Amygdala (tissue), 56 donors: ENCODE measurements at places on chromosomes 12 and 14.

GRCh38 chr12:50101663-50102062 lies 2.1 kb upstream of the GPD1 start:
- no peak for DNase-seq

DNA sequence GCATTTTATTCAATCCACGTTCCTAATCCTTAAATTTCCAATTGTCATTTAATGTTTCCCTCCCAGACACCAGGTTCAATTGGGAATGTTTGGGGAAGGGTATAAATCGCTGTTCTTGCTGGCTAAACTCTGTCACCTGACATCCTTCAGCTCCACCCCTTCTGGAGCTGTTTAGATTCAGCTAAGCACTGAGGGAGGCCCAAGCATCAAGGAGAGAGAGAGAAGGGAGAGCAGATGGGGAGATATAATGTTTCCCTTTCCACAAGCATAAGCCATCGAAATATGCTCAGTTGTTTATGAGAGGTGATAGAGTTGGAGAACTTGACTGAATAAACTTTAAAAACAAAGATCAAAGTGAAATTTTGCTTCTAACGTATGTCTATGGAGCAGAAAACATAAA lies 1.8 kb downstream of the ABCC9 start:
- no peak for DNase-seq

DNA sequence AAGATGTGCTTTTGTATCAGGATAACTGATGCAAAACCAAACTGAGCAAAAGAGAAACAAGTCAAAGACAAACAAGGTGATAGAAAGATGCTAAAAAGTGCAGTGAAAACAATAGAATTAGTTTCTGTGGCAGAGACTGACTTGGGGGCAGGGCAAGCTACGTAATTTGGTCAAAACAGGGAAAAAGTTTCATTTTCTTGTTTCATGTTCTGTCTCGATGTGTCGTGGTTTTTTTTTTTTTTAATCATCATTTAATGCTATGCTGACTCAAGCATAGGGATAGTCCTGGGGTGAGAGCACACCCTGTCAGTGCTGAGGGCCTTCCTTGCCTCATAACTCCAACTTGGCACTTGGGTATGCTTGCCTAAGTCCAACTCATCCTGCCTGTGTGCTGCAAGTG lies 144.1 kb upstream of the PTPRQ start:
- DNase-seq = no peak

DNA sequence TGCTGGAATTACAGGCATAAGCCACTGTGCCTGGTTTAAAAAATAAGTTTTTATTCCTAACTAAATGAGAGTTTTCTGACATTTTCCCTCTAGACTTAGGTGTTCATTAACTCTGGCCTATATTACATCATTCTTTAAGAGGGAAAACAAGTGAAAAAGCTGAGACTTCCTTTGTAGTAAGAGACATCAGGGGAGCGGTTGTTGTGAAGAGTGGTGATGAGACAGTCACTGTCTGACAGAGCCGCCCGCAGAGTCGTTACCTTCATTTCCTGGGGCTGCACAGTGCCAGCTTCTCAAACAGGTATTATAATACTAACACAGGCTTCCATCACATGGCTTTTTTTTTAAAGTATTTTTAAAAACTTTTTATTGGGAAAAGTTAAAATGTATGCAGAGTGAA lies 19.7 kb upstream of the TDRD9 start:
- DNase-seq = no peak

- DNase-seq = no peak
These were observed 197.1 kb downstream of the RGS6 start for GRCh38 chr14:72129291-72129690.

DNA sequence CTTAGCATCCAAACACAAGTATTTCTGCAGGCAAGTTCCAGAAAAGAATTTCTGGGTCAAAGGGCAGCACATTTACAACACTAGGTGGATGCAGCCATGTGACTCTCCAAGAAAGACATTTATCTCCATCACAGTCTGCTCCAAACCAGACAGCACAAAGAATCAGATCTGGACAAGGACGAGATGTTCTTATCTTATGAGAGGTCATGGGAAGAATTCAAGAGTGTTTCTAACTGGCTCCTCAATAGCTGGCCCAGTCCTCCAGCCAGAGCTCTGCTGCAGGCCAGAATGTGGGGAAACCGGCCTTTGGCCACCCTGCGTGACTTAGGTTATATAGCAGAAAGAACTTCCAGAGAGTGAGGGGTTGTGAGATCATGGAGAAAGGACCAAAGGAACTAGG lies 17.4 kb downstream of the TMEM119 start:
- DNase-seq = no peak

DNA sequence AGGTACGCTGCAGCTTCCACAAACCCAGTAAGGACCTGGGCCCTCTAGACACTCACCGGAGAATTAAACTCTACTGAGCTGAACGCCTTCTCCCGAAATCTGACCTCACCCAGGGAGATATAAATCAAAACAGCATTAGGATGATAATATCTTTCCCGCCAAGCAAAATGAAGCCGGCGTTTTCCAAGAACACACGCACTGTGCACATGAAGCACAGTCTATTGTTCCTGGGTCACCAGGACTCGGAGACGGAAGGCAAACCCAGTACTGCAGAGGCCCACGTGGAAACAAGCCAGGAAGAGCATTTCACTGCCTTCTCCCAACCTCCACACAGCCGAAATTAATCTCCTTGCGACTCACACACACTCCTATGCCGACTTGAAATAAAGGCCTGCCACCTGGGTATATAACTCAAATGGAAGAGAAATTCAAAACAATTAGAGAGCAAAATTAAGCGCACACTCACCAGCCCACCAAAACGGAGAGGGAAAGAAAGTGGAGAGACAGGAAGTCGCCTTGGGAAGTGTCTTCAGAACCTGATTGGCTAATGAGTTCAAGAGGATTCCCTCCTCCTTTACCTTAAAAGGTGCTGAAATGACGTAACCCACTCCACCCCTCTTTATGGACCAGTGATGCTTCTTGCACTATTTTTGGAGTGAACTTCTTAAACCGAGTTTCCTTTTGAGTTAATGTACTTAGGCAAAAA lies at the start of gene CCNB1IP1:
Gene CCNB1IP1 (minus strand): TSS at position 492 of the 706 bp plus-strand sequence. CDS start 16,756 bp downstream, outside the sequence.
- peak; percentile 30 for DNase-seq

DNA sequence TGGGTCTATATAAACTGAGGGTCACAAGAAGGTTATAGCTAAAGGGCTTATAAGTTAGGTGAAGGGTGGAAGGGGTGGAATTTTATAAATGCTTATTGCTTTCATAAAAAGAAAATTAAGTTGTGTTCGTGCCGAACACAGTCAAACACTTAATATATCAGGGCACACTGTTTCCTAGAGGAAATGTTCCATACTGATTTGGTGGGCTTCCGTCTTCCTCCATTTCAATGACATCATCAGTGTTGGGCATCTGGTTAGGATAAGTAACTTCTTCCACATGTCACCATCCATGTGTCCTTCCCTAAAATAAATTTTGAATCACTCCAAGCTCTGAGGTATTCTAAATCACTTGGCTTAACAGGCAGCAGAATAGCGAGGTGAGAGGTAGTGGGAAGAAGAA lies 466.4 kb downstream of the MED13L start:
- DNase-seq = no peak

- no peak for DNase-seq
These were observed 23.2 kb downstream of the AMDHD1 start for GRCh38 chr12:95966287-95966870.

- DNase-seq = no peak
These were observed 418.2 kb downstream of the BCAT1 start for GRCh38 chr12:24530689-24531088.

DNA sequence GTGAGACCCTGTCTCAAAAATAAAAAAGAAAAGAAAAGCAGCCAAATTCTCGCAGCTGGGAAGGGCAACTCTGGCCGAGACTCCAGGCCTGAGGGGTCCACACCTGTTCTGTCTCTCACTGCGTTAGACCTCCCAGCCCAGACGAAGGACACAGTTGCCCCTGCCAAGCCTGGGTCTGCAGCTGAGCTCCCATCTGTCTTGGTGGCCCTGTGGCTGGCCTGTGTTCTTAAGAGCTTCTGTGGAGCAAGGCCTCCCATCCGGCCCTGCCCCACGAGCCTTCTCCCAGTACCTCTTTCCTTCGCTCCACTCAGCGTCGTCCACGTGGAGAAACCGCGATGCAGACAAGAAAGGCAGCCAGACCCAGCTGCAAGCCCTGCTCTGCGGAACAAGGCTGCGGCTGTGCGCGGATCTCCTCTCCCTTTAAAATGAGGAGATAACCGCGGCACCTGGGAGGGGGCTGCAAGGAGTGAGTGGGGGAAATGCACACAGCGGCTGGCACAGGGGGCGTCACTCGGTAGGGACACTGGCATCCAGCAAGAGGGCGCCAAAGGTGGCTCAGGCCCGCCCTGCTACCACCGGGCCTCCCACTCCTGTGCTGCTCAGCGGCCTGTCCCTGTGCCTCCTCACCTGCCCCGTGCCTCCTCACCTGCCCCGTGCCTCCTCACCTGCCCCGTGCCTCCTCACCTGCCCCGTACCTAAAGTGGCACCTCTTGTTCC lies 42.4 kb downstream of the LRRC74A start:
- DNase-seq = no peak
